Neural crest cell (in vitro differentiated cells): ENCODE measurements at places on chromosomes 6 and 20.

- DNase-seq, result no peak
These were observed 30.5 kb upstream of the LYRM2 start for GRCh38 chr6:89669002-89669401.

DNA sequence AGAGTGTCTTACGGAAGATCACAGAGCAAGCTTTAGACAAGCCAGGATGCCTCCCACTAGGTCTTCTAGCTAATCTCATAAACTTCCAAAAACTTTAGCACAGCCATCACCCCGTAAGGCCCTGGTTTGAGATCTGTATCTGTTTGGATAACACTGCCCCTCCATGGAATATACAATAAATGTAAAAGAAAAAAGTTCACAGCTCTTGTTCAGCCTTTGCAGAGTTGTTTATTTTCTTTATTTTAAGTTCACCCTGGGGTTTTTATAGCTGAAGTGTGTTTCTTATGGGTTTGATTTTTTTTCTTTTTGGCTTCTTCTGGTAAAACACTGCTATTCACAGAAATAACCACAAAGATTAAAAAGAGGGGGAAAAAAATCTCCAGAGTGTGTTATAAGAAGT lies 125.6 kb downstream of the EYA2 start:
- no peak for DNase-seq

- DNase-seq, result no peak
These were observed 16.1 kb upstream of the LAMP5 start for GRCh38 chr20:9498322-9498721.

DNA sequence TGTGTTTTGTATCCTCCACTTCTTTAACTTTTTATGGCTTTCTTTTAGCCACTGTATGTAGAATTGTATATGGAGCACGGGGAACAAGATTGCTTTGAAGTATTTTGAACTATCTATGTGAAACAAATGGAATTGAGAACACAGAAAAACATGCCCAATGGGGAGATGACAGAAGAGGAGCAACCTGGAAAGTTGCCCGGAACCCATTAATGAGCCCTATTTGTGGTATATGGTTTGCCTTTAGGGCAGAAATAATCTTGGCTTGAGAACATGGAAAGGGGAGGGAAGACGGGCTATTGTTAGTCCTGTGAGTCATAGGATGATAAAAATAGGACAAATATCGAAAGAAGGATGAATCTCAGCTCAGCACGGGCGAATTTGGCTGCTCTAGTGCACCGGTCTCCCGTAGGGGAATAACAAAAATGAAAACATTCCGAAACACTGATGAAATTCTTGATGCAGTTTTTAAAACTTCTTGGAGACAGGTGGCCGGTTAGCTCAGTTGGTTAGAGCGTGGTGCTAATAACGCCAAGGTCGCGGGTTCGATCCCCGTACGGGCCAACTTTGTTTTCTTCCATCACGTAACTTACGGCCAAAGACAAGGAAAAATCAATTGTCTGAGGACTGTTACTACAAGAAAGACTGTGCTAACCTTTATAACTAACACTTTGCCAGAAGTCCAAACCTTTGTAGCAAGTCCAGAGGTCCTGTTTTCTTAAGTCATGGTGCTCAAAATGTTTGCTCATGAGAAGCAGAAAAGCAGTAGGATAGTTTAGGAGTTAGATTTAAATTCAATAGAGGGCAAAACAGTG lies 15.7 kb downstream of the HMGN4 start:
- peak; percentile 76 for DNase-seq

- DNase-seq, result no peak
These were observed 38.8 kb downstream of the C6orf52 start for GRCh38 chr6:10655508-10656055.

GRCh38 chr6:766625-767024 lies 73.7 kb upstream of the EXOC2 start:
- no peak for DNase-seq

DNA sequence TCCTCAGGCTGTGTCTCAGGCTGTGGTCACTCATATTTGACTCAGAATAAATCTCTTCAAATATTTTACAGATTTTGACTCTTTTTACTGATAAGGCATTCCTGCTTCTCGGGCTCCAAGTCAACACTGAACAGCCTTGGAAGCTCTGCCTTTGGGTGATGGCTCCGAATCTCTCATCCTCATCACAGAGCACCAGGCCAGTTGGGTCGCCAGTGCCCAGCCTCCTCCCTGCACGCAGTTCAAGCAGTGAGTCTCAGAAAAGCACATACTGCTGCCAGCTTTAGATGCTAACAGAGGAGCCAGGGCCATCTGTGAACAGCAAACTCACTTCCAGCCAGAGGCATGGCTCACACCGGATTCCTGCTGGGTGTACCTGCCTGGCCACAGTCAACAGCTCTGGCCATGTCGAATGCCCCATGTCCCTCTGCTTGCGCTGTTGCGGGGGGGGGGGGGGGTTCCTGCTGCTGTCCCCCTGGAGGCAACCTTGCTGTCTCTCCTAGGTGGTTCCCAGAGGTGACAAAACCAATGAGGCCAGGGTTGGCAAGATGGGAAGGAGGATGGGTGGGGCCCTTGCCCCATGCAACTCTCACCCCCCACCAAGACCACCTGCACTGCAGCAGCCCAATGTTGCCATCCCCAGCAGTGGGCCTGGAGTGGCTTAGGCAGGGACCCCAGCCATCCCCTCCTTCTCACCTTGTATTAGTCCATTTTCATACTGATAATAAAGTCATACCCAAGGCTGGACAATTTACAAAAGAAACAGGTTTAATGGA lies 248.8 kb downstream of the ERMARD start:
- no peak for DNase-seq

GRCh38 chr6:14082771-14083170 lies 34.8 kb upstream of the CD83 start:
- no peak for DNase-seq

- peak; percentile 92 for DNase-seq
These were observed 49.7 kb upstream of the BHLHE23 start for GRCh38 chr20:63056236-63057170.

GRCh38 chr6:70557998-70558397 lies 8.7 kb upstream of the SDHAF4 start:
- DNase-seq, result no peak

DNA sequence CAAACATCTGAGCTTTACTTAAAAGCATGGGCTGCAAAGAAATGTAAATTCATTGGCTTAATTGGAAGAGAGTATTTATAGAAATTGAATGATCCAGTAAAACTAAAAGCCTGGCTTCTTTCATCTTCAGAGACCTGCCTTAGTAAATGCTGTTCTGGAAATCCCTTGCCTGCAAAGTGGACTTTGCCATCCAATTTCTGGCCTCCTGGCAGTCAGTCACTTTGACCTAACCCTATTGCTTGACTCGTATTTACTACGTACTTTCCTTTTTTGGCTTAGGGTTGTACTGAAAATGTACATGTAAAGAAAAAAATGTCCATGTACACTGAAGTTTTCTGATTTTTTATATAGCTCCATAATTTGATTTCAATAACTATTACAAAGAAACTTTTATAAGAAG lies 47.1 kb downstream of the E2F3 start:
- DNase-seq, result no peak

DNA sequence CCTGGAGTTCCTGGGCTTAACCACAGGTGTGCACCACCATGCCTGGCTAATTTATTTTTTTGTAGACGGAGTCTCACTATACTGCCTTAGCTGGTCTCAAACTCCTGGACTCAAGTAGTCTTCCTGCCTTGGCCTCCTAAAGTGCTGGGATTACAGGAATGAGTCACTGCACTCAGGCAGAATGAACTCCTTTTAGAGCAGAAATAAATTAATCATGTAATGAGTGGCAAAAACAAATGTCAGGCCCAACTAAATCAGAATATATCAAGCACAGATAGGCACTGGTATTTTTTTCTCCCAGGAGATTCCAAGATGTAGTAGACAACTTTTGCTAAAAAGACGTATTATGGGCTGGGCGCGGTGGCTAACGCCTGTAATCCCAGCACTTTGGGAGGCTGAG lies 2.6 kb downstream of the RPS10 start:
- DNase-seq, result no peak
